ENCODE measurements at places on chromosomes 13 and 19. TPM values are rescaled to one million over a fixed set of nuclear protein-coding genes. Genes with fewer than 3 reads are reported as not detected.

The SRRM5 gene
- total RNA-seq = 0.10 TPM

The URAD gene
- not detected for total RNA-seq

The FUT1 gene
- 0.78 TPM for total RNA-seq

The ZNF100 gene
- total RNA-seq = 5.1 TPM

The GFY gene
- total RNA-seq = not detected

The ZNF524 gene
- 16.9 TPM for total RNA-seq

The FXYD3 gene
- total RNA-seq = 3.7 TPM

The SUPT5H gene
- total RNA-seq = 67.4 TPM

The CFD gene
- total RNA-seq = 0.60 TPM

GRCh38 chr19:3506384-3507340 is 551 bp downstream of the FZR1 start:
- no peak for DNase-seq

- no peak for DNase-seq
Observed at GRCh38 chr13:75460644-75461043, 21.3 kb downstream of the TBC1D4 start.

DNA sequence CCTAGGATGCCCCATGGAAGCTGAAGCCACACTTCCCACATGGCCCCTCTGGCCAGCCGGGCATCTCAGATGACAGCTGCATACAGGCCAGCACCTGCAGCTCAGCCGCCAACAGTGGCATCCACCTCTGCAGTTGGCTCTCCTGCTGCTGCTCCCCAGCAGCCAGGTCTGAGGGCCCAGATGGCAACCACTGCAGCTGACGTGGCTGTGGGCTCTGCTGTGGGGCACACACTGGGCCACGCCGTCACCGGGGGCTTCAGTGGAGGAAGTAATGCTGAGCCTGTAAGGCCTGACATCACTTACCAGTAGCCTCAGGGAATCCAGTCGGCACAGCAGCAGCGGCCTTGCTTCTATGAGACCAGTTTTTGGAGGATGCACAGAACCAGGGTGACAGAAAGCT is 45.3 kb upstream of the LSM14A start:
- no peak for DNase-seq

DNA sequence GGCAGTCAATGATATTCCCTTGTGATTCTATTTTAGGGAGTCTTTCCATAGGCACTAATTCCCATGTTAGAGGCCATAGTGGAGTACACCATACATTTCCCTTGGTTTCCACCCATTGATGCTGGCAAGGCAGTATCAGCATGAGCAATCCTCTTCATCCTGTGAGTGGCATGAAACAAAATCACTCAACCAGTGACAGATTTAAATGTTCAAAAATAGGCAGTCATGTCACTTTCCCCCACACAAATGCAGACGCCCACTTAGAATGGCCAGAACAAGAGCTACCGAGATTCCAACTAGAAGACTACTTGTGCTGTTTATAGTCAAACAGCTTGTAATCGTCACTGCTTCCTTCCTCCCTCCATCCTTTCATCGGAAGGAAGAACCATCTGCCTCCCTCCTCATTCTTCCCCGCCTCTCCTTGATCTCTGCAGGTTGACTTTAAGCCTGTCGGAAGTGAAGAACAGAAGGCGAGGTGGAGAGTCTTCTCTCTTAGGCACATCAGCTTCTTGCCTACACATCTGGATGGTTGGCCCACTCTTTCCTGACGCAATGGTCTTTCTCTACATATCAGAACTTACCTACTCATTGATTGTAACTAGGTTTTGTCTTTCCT is 22.6 kb downstream of the RASL11A start:
- no peak for DNase-seq

GRCh38 chr13:59409634-59410200 is 754.0 kb downstream of the DIAPH3 start:
- no peak for DNase-seq

- DNase-seq = peak; percentile 86
Observed at GRCh38 chr19:4910594-4911281, 1.4 kb downstream of the UHRF1 start.

- DNase-seq = no peak
Observed at GRCh38 chr13:61600360-61601033, 184.8 kb upstream of the PCDH20 start.

- DNase-seq = no peak
Observed at GRCh38 chr13:94967183-94968039, 255.1 kb upstream of the SOX21 start.

DNA sequence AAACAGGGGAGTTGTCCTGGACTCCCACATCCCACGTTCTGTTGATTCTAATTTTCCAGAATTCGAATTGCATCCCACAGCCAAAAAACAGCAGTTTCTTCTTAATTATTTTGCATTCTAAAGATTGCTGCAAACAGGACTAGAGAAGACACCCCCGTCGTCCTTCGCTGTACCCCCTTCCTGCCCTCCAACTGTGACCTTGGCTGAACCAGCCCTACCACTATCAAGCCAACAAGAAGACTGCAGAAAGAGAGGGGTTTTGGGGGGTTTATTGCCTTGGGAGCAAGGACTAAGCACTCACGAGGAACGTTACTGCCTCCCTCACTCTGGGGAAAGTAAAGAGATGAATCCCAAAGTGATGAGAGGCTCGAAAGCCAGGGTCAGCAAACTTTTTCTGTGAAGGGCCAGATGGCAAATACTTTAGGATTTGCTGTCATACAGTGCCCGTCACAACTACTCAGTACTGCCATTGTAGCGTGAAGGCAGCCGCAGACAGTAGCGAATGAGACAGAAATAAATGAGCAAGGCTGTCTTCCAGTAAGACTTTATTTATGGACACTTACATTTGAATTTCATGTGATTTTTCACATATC is 32.5 kb upstream of the KATNAL1 start:
- DNase-seq = no peak

DNA sequence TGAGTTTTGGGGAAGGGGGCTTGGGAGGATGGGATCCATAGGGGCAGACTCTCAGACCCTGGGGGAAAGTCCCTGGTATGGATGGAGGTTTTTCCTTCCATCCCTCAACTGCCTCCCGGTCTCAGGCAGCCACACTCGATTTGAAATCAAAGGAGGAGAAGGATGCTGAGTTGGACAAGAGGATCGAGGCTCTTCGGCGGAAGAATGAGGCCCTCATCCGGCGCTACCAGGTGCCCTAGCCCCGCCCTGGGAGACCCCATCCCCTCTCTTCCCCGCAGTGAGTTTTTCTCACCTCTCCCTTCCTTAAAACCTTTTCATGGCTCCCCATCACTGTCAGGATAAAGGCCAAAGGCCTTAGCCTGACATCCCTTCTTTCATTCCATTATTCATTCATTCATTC is 2.1 kb downstream of the CCDC9 start:
- no peak for DNase-seq

DNA sequence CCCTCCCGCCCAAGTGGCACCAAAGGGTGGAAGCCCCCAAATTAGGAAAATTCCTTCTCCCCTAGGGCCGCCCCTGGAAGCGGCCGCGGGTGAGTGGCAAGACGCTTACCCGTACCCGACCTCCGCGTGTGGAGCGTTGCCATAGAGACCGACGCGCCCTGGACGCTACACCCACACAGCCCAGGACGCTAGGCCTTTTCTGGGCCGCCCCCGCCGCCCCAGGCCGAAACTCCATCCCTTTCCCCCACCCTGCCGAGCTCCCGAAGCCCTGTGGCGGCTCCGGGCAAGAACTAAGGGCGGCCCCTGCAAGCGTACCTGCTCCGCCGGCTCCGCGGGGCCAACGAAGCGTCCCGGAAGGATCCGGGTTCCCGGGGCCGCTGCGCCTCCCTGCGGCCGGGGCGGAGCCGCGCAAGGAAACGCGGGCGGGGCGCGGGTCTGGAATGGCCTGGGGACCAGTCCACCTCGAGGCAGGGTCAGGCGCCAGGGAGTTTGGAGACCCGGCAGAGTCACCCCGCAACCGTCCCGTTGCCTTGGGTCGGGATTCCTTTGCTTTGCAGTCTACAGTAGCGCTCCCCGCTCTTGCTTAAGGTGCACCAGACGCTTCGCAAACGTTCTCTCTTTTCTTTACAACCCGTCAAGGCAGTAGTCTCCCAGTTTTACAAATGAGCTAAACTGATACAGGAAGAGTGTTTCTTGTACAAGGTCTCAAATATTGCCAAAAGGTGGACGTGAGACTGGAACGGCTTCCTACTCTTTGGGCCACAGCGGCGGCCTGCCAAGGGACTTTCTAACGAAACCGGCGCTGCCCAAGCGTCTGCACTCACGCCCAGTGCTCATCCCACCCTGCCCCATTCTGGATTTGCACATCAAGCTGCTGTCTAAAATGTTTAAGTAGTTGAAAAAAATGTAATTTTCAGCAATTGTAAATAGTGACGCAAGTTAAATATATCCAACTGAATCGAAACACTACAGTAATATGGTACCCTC is at the start of gene NEK5:
TSS of gene NEK5 (minus strand) at position 360 of the 987 bp plus-strand sequence. CDS start 1,591 bp downstream, outside the sequence.
- peak; percentile 43 for DNase-seq

DNA sequence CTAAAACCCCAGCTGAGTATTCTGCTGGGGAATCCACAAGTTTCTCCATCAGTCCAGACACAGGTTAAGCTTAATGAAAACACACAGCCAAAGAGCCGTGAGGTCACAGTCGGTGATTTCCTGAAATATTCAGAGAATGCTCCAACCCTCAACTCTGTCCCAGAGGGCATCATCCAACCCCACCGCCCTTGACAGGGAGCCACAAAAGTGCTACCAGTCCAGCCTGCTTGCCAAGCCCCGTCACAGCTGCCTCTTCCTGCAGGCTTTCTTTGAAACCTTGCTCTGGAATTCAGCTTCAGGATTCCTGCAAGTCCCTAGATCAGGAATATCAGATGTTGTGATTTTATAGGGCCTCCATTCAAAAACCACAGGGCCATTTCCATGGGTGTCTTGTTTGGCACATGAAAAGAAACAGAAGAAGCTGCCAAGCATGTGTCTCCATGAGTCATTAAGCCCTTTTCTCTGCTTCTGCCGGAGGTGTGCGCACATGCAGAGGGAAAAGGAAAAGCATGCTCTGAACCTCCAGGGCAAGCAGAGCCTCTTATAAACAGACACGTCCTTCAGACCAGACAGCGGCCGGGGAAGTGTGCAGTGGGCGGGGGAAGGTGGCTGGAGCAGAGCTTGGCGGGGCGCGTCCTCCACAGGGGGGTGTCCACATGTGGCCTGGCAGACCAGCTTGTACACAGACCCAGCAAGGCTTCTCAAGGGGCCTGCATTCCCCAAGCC is 164.7 kb downstream of the KATNAL1 start:
- DNase-seq = peak; percentile 99

- DNase-seq = no peak
Observed at GRCh38 chr19:36340786-36341372, 38.1 kb downstream of the ZFP14 start.

- peak; percentile 6 for DNase-seq
Observed at GRCh38 chr13:74205313-74205690, 71.1 kb upstream of the KLF12 start.

- DNase-seq = no peak
Observed at GRCh38 chr13:36061054-36061453, 70.1 kb downstream of the DCLK1 start.

- DNase-seq = peak; percentile 20
Observed at GRCh38 chr13:99821741-99822140, 149.8 kb downstream of the ZIC5 start.

- DNase-seq = no peak
Observed at GRCh38 chr19:5851302-5851701, at the start of gene FUT3. FUT3 (minus strand) TSS chr19:5851449.

DNA sequence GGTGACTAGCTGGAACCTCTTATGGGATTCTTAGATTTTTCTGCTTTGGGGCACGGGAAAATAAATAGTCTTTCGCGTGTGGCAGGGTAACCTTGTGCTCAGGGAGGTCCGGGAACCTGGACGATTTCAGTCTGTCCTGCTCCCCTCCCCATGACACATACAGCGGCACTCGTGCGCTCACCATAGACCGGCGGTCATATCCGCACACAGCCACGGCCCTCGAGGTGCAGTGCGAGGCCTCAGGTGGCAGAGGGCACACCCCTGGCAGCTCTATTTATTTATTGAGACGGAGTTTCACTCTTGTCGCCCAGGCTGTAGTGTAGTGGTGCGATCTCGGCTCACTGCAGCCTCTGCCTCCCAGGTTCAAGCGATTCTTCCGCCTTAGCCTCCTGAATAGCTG is 3.0 kb downstream of the ONECUT3 start:
- DNase-seq = no peak

DNA sequence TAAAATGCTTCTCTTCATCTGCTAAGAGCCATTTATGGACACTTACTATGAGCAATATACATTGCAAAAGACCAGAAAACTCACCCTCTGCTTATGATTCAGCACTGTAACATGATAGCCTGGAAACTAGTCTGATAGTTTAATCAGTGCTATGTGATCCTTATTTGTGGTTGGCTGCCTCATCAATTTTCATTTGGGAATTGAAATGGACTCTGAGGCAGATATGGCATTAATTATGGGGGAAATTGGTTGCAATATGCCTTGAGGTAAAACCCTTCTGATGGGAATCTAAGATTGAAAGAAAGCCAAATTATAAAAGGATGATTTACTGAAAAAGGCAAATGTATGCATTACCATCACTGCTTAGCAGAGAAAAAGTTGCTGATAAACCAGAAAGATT is 33.5 kb downstream of the FAM216B start:
- peak; percentile 87 for DNase-seq

DNA sequence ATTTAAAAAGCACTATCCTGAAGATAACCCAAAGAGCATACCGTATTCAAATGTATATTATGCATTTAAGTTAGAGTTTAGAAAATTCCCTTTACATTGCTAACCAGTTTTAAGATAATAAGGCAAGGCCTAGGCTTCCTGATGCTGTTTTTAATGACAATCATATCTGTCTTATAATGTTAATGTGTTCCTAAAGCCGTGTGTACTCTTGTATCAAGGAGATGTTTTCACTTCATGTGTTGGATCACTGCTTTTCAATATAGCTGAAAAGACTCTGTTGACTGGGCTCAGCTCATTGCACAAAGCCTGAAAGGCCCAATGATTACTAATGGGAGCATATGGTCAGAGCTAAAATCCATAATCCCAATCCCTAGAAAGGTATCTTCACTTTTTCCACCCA is 81.6 kb downstream of the DACH1 start:
- no peak for DNase-seq

GRCh38 chr13:111898956-111899713 is 167.8 kb upstream of the SOX1 start:
- DNase-seq = no peak

DNA sequence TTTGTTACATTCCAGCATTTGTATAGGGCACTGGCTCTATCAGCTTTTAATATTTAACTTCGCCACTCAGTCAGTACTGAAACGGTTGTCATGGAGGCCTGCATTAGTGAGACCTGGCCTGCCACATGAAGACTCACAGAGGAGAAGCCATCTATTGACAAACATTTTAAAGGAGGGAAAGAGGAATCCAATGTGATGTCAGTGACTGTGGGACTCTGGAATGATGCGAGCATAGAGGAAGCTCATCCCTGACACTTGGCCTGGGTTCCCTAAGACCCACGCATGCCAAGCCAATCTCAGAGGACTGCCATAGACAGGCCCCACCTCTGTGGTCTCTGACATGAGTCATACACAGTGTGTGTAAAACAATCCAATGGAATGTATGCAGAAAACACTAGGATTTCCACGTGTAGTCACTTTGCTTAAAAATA is 7.9 kb upstream of the DPY19L3 start:
- peak; percentile 85 for DNase-seq

DNA sequence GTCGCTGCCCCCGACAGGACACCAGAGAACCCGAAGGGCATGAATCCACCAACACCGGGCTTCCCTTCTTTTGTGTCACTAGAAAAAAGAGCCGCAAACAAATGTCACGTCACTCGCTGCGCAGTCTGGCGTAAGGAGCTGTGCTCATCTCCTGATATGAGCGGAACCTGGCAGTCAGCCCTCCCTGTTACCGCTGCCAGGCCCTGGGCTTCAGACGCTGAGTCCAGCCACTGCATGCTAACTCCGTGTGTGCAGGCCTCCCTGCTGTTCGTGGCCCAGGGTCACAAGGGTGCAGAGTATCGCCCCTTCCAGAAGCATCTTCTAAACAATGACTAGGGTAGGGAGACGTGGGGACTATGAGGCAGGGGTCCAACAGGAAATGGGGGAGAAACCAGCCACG is 71.3 kb downstream of the SLC7A1 start:
- DNase-seq = no peak

Measured in RPMI7951 (cell line).